ENCODE measurements at places on chromosomes 2 and 18.

- no peaks in the 10 kb centered on the region for H3K36me3 ChIP-seq
- no peak overlapping the region for H3K27ac ChIP-seq
- H3K27me3 ChIP-seq = no peaks in the 10 kb centered on the region
- no peaks in the 10 kb centered on the region for H3K4me1 ChIP-seq
Measured at GRCh38 chr2:226122041-226122440, 677.6 kb downstream of the IRS1 start.

- no peaks in the 10 kb centered on the region for H3K36me3 ChIP-seq
- H3K4me3 ChIP-seq = no peak overlapping the region
- ATAC-seq = no peak
- H3K27me3 ChIP-seq = no peaks in the 10 kb centered on the region
- H3K27ac ChIP-seq = no peak overlapping the region
Measured at GRCh38 chr2:191314697-191315364, 69.6 kb downstream of the MYO1B start.

GRCh38 chr2:151551556-151551955 is 141.9 kb downstream of the RIF1 start:
- ATAC-seq = no peak
- H3K4me3 ChIP-seq = no peak overlapping the region
- no peak overlapping the region for H3K27ac ChIP-seq
- no peaks in the 10 kb centered on the region for H3K4me1 ChIP-seq

GRCh38 chr2:237434866-237435311 is 20.9 kb upstream of the COL6A3 start:
- no peak overlapping the region for H3K4me3 ChIP-seq
- H3K27me3 ChIP-seq = no peaks in the 10 kb centered on the region
- no peaks in the 10 kb centered on the region for H3K36me3 ChIP-seq
- peaks cover 14% of the 10 kb centered on the region for H3K4me1 ChIP-seq

GRCh38 chr2:46047290-46047689 is 249.9 kb upstream of the EPAS1 start:
- no peaks in the 10 kb centered on the region for H3K27me3 ChIP-seq
- H3K4me1 ChIP-seq = no peaks in the 10 kb centered on the region
- no peak overlapping the region for H3K4me3 ChIP-seq
- H3K27ac ChIP-seq = no peak overlapping the region
- peaks cover 38% of the 10 kb centered on the region for H3K36me3 ChIP-seq
- no peak for ATAC-seq

- H3K27ac ChIP-seq = peak overlapping the region; percentile 40
- no peak overlapping the region for H3K4me3 ChIP-seq
- H3K36me3 ChIP-seq = no peaks in the 10 kb centered on the region
- H3K27me3 ChIP-seq = no peaks in the 10 kb centered on the region
Measured at GRCh38 chr2:143433251-143433650, 304.0 kb downstream of the ARHGAP15 start.

DNA sequence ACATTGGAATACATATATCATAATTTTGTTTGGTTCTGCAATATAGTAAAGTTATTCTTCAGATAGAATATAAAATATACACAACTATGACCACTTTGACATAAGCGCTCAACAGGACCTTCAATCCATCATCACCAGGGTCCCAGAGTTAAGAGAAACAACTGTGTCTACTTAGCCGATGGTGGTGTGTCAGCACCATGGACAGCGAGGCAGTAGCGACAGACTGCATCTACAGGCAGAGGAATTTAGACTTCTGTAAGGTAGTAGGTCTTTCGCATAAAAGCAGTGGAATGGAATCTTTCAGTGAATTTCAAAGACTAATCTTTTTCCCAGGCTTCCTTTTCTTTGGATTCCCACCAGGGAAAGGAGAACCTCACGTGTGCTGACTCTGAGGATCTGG is 20.5 kb upstream of the LRPPRC start:
- ATAC-seq = no peak
- no peak overlapping the region for H3K27ac ChIP-seq
- H3K27me3 ChIP-seq = peaks cover 43% of the 10 kb centered on the region
- no peaks in the 10 kb centered on the region for H3K4me1 ChIP-seq
- no peaks in the 10 kb centered on the region for H3K36me3 ChIP-seq

- no peaks in the 10 kb centered on the region for H3K36me3 ChIP-seq
- no peaks in the 10 kb centered on the region for H3K27me3 ChIP-seq
- H3K4me1 ChIP-seq = no peaks in the 10 kb centered on the region
- ATAC-seq = no peak
Measured at GRCh38 chr2:227455200-227455599, 16.8 kb upstream of the AGFG1 start.

DNA sequence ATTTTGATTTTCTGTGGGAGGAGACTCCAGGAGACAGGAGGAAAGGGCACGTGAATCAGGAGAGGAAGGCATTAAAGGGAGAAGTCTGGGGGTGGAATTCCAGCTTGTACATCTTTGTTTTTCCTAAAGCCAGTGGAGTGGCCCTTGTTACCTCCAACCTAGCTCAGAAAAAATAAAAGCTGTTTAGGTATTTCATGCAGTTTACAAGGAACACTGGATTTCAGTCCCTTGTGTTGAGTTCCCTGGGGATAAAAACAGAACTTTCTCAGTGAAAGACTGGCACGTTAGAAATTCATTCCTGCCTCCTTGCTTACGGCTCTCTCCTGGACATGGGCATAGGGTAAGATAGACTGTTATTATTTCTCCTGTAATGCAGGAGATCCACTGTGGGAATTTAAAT is 170.2 kb downstream of the ZEB2 start:
- no peaks in the 10 kb centered on the region for H3K36me3 ChIP-seq
- H3K4me1 ChIP-seq = no peaks in the 10 kb centered on the region
- no peak overlapping the region for H3K4me3 ChIP-seq
- no peaks in the 10 kb centered on the region for H3K27me3 ChIP-seq
- no peak overlapping the region for H3K27ac ChIP-seq

DNA sequence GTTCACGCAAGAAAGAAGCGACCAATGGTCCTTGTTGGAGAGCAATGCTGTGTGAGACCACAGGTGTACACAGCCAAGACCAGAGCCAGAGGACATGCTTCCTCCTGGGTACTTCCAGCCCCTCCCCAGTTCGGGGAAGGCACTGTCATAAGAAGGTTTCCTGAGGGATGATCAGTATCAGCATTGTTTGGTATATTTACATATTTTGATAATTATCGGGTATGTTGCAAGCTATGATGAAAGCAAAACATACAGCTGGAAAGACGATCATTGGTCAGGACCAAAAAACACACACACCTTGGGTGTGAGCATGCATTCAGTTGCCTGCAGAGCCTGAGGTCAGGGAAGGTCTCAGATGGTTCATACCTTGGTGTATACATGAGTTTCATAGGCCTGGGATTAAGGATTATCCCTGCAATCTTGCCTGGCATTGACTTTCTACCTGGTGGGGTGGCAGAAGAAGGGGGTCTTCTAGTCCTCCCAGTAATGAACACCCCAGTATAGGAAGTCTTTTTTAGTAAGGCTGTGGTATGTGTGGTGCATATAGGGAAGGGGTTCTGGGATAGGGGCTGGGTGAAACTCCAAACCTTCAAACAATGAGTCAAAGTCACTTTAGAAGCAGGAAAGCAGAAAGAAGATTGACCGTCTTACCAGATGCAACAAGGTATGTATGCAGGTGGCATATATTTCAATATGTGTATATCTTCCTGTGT is 2.9 kb downstream of the SERPINB2 start:
- no peaks in the 10 kb centered on the region for H3K4me1 ChIP-seq
- no peak overlapping the region for H3K4me3 ChIP-seq
- no peak overlapping the region for H3K27ac ChIP-seq
- H3K36me3 ChIP-seq = no peaks in the 10 kb centered on the region
- H3K27me3 ChIP-seq = no peaks in the 10 kb centered on the region

GRCh38 chr2:169095621-169096105 is 26.3 kb downstream of the DHRS9 start:
- H3K4me1 ChIP-seq = no peaks in the 10 kb centered on the region
- no peak overlapping the region for H3K4me3 ChIP-seq
- no peaks in the 10 kb centered on the region for H3K27me3 ChIP-seq
- H3K27ac ChIP-seq = no peak overlapping the region
- no peak for ATAC-seq
- H3K36me3 ChIP-seq = no peaks in the 10 kb centered on the region

DNA sequence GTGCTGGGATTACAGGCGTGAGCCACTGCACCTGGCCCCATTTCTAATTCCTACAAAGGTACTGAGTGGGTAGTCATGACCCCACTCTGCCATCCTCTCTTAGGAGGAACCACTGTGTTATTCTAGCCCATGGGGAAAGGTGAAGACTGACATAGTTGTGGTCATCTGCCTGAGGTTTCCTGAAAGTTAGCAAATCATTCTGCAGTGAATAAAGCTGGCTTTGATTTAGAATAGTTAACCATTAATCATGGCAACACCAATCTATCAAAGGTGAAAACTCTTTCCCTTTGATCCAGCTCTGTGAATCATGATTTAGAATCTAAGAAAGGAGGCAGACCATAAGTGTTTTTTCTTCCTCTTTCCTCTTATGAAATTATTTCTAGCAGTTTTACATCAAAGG is 50.8 kb downstream of the SUMO1 start:
- H3K4me1 ChIP-seq = no peaks in the 10 kb centered on the region
- H3K36me3 ChIP-seq = no peaks in the 10 kb centered on the region
- peaks cover 4% of the 10 kb centered on the region for H3K27me3 ChIP-seq
- H3K4me3 ChIP-seq = no peak overlapping the region

DNA sequence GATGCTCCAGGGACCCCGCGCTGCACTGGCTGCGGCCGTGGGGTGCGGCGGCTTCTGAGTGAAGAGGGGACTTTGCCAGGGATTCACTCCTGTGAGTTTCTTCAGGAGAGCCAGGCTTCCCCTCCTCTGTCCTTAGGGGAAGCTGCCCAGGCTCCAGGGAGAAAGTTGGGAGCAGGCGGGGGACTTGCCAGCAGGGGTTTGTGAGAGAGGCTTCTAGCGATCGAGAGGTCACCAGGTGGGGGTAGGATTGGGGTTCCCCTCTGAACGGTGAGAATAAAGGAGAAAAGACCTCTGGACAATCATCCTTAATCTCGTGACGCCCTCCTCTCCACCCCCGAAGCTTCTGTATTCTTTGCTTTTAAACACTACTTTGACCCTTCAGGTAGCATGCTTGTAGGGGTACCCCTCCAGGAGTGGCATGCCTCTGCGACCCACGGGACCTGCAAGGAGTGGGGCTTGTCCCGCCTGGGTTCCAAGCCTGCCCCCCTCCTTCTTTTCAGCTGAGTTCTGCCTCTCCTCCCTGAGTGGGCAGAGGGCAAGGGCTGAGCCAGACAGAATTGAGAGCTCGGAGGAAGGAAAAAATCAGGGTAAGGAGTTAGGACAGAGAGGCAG is 601 bp downstream of the PROKR1 start:
- H3K4me3 ChIP-seq = peak overlapping the region; percentile 26
- H3K36me3 ChIP-seq = no peaks in the 10 kb centered on the region
- H3K4me1 ChIP-seq = no peaks in the 10 kb centered on the region
- no peak for ATAC-seq
- no peak overlapping the region for H3K27ac ChIP-seq

GRCh38 chr18:76524900-76525698 is 30.1 kb upstream of the ZNF516 start:
- peak overlapping the region; percentile 70 for H3K27ac ChIP-seq
- ATAC-seq = peak; percentile 44
- H3K36me3 ChIP-seq = no peaks in the 10 kb centered on the region
- peak overlapping the region; percentile 21 for H3K4me3 ChIP-seq

GRCh38 chr18:45104049-45104395 is 423.3 kb downstream of the SETBP1 start:
- H3K4me3 ChIP-seq = no peak overlapping the region
- H3K36me3 ChIP-seq = no peaks in the 10 kb centered on the region
- H3K4me1 ChIP-seq = peaks cover 13% of the 10 kb centered on the region
- no peak overlapping the region for H3K27ac ChIP-seq
- no peaks in the 10 kb centered on the region for H3K27me3 ChIP-seq

DNA sequence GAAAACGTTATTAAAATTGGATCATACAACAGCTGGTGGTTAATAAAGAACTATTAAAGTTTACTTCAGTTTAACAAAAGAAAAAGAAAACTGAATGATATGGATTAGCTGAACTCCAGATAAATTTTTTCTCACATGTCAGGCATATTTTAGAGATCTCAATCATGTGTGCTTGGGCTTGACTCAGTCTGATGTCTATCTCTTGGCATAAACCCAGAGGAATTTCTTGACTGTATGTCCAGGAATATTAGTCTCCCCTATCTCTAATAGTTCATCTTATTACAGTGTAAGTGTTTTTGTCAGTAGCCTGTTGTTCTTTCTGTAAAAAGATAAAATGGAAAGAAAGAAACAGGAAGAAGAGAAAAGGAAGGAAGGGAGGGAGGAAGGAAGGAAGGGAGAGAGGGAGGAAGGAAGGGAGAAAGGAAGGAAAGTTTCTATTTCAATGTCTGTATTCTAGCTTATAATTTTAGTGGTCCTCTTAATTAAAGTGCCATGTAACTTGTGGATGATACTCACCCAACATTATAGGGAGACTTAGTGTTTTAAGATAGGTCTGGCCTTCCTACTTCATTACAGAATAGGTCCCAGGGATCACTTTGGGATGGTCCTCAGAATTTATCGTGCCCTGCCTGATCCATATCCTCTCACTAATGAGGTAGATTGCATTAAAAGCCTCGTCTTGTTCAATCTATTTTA is 99.7 kb upstream of the UGP2 start:
- H3K27me3 ChIP-seq = no peaks in the 10 kb centered on the region
- no peaks in the 10 kb centered on the region for H3K4me1 ChIP-seq

- H3K4me3 ChIP-seq = no peak overlapping the region
- H3K27ac ChIP-seq = no peak overlapping the region
- no peaks in the 10 kb centered on the region for H3K27me3 ChIP-seq
- no peaks in the 10 kb centered on the region for H3K36me3 ChIP-seq
- H3K4me1 ChIP-seq = peaks cover 8% of the 10 kb centered on the region
Measured at GRCh38 chr18:58125183-58125582, 81.2 kb downstream of the NEDD4L start.

GRCh38 chr18:61203151-61203550 is 130.1 kb upstream of the CDH20 start:
- H3K4me1 ChIP-seq = no peaks in the 10 kb centered on the region
- no peak overlapping the region for H3K27ac ChIP-seq
- ATAC-seq = no peak
- no peaks in the 10 kb centered on the region for H3K36me3 ChIP-seq

DNA sequence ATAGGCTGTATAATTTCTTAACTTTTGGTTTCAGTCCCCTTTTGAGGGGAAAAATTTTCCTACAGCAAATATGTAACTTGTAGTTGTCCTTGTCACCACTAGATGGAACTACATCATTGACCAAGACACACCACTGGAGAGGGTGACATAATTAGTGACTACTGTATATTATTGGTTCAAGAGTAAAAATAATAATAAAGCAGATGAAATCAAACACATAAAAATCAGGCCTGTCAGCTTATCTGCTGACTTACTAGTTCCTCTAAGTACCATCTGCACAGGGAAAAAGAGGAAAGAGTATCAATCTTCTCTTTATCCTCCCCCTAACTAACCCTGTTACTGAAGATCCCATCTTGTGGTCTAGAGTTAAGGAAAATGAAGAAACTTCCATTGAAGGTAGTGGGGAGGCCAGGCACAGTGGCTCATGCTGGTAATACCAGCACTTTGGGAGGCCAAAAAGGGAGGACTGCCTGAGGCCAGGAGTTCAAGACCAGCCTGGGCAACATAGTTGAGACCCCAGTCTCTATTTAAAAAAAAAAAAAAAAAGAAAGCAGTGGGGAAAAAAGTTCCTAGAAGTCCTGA is 29.6 kb upstream of the ENOSF1 start:
- ATAC-seq = peak; percentile 65
- no peak overlapping the region for H3K27ac ChIP-seq
- H3K4me1 ChIP-seq = peaks cover 3% of the 10 kb centered on the region
- no peaks in the 10 kb centered on the region for H3K27me3 ChIP-seq
- peaks cover 77% of the 10 kb centered on the region for H3K36me3 ChIP-seq

- ATAC-seq = no peak
- H3K36me3 ChIP-seq = no peaks in the 10 kb centered on the region
- H3K4me3 ChIP-seq = no peak overlapping the region
- no peaks in the 10 kb centered on the region for H3K4me1 ChIP-seq
- peaks cover 25% of the 10 kb centered on the region for H3K27me3 ChIP-seq
- H3K27ac ChIP-seq = no peak overlapping the region
Measured at GRCh38 chr18:77161383-77161782, 28.8 kb upstream of the MBP start.
